ENCODE measurements at places on chromosomes 2 and 18. TPM values are rescaled to one million over a fixed set of nuclear protein-coding genes. Genes with fewer than 3 reads are reported as not detected.

- no peak for DNase-seq
Observed at GRCh38 chr2:236164201-236164924, 3.8 kb downstream of the GBX2 start.

- DNase-seq: no peak
Observed at GRCh38 chr18:22827216-22827615, 105.9 kb upstream of the RBBP8 start.

DNA sequence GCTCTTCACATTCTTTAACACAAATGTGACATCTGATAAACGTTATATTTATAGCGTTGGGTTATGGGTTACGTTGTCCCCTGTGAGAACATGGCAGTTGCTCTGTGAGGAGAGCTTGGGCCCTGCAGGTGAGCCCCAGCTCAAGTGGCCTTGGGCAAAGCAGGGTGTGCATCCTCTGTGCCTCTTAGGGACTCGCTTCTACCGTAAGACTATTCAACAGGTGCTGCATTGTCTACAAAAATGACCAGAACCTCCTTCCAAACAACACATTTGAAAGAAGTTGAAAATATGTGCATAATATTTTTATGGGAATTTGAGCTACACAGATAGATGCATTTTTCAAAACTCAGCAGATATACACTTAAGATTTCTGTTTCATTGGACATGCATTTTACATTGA lies 16.4 kb upstream of the CHMP1B start:
- DNase-seq: no peak

- DNase-seq: no peak
Observed at GRCh38 chr2:186570604-186571003, 19.3 kb upstream of the ITGAV start.

DNA sequence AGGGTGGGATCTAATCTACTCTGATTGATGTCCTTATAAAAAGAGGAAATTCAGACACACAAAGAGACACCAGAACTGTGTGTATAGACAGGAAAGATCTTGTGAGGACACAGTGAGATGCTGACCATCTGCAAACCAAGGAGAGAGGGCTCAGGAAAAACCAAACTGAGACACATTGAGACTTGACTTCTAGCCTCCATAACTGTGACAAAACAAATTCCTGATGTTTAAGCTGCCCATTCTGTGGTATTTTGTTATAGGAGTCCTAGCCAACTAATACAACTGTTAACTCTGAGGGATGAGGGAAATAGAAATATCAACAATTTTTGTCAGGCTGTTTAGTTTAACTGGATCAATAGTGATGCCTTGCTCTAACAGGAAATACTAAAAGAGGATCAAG lies 93.4 kb upstream of the COL3A1 start:
- no peak for DNase-seq

DNA sequence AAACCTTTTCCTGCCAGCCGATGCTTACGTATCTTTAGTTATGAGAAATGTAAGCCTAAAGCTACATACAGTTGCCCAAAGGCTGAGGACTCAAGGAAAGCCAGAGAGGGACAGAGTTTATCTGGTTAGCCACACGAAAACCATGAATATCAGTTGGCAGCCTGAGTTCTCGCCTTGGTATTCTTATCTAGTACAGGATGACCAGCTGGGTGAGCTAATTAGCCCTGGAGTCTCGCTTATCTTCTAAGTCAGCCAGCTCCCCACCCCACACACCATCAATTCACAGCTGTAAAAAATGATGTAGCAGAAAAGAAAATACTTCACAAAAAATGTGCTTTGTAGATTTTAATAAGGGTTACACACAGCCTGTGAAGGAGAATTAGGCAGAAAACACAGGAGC lies 617.5 kb upstream of the SOX11 start:
- no peak for DNase-seq

- no peak for DNase-seq
Observed at GRCh38 chr2:24181849-24182248, 7.0 kb downstream of the FAM228A start.

- DNase-seq: no peak
Observed at GRCh38 chr18:43192408-43192807, 76.9 kb upstream of the RIT2 start.

DNA sequence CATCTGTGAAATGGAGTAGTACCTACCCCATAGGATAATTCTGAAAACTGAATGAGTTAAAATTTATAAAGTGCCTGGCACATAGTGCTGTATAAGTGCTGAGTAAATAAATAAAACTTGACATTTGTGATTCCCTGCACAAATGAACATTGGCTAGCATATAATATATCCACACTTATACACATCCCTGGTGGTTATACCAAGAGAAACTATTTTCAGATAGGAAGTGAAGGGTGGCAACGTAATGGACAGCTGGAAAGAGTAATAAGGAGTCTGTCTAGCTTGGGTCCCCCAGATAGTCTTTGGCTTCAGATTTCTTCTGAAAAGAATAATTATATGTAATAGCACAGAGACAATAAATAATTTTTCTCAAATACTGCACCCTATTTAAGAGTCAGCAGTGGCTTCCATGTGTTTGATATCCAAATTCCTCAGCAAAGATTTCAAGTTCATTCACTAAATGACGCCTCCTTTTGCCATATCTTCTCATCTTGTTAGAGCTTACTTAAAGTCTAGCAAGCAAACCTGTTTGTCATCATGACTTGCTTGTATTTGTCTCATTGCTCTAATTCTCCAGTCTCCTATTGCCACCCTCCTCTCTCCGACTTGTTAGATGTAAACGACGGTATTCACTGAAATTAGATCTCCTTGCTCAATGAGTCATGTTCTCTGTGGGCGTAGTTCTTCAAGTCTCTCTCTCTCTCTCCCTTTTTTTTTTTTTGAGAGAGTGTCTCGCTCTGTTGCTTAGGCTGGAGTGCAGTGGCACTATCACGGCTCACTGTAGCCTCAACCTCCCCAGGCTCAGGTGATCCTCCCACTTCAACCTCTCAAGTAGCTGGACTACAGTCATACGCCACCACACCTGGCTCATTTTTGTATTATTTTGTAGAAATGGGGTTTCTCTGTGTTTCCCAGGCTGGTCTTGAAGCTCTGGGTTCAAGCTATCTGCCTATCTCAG lies 8.7 kb upstream of the ADGRF3 start:
- no peak for DNase-seq

GRCh38 chr18:59672235-59672711 lies 24.9 kb downstream of the CCBE1 start:
- DNase-seq: no peak

DNA sequence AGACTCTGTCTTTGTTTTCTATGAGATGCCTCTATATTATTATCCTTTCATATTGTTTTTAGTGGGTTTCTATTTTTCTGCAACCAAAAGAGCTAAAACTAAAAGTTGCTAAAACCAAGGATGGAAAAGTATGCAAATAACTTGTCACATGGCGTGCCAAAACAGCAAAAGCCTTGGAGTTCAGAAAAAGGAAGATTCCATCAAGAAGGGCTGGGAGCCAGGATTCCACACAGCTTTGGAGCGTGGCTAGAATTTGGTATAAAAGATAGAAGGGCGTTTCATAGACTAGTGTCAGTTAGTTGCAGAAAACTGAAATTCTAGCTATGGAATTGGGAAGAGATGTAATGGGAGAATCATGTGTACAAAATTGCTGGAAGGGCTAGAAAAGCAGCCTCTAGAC lies 4.1 kb downstream of the SCYGR1 start:
- DNase-seq: no peak

DNA sequence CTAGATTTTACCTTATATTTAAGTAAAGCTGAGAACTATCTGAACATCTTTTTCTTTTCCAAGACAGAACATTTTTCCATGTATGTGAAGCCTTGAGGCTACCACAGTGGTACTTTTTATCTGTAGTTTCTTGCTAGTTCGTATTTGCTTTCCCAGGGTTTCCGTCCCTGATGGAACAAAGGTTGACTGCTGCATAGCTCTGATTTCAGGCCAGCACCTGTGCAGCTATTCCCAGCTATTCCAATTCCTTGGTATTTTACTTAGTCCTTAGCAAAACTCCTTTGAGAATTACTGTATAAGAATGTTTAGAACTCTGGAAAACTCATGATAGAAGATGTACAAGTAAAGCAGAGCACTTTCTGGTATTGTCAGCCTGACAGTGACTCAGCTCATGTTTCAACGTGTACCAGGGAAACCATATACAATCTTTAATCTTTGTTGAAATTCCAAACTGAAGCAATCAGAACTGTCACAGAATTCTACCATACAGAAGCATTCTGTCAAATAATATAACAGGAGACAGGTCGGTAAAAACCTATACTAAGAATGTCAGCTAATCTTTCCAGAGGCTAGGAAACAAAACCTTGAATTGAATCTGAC lies 162.2 kb downstream of the PKP4 start:
- no peak for DNase-seq

- DNase-seq: no peak
Observed at GRCh38 chr2:105313877-105314276, 15.7 kb downstream of the TGFBRAP1 start.

DNA sequence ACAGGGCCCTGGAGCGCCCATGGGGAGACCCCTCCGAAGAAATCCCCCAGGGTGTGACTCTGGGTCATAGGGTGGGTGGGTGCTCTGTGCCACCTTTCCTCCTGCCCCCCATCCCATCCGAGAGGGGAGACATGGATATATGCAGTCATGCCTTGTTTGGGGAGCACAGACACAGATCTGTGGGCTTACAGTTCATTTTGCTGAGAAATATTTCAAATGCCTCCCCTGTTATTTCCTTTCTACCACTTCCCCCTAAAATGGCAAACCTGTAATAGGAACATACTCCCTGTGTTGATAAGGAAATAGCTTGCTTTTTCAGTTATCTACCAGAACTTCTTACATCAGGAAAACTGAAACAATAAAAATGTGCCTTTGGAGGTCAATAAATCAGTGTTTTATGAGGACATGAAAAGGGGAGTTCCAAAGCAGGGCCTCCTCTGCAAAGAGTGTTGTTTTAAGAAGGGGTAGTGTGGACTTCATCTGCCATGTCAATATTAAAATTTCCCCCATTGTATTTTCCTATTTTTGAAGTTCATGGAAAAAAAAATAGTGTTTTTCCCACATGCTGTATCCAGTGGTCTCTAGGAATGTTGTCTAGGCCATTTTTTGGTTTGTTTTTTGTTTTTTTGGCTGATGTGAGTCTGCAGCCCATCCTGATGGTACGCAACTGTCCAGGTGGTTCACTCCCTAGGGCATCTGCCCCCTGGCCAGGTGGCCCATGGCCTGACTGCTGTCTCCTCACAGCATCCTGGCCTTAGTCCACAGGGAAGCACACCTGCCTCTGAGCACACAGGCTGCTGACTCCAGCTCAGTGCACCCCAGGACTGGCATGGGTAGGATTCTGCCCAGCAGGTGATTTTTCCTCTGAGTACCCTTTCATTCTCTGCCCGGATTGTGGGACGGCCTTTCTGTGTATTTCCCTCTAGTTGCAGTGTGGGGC lies 3.7 kb downstream of the TNFRSF11A start:
- DNase-seq: no peak

DNA sequence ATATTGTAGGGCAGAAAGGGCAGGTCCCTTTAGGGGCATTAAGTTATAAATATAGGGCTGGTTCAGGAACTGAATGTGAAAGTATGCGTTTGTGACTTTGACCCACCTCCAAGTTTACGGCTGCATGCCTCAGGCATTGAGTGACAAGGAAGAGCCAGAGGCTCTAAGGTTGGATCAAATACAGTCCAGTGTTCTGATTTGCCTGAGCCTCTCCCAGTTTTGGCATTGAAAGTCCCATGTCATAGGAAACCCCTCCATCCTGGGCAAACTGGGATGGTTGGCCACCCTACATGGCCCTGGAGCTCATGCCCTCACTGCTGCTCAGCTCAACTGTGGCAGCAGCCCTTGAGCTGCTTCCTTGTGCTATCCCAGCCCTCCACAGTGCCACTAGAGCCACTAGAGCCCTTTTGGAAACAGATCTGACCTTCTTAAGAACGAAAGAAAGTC lies 29.9 kb downstream of the HK2 start:
- no peak for DNase-seq

GRCh38 chr2:108923019-108923700 lies 65.9 kb downstream of the EDAR start:
- peak; percentile 68 for DNase-seq

- DNase-seq: no peak
Observed at GRCh38 chr2:164655336-164655735, 34.1 kb upstream of the GRB14 start.

GRCh38 chr2:192593561-192593960 lies 398.8 kb upstream of the TMEFF2 start:
- DNase-seq: no peak

DNA sequence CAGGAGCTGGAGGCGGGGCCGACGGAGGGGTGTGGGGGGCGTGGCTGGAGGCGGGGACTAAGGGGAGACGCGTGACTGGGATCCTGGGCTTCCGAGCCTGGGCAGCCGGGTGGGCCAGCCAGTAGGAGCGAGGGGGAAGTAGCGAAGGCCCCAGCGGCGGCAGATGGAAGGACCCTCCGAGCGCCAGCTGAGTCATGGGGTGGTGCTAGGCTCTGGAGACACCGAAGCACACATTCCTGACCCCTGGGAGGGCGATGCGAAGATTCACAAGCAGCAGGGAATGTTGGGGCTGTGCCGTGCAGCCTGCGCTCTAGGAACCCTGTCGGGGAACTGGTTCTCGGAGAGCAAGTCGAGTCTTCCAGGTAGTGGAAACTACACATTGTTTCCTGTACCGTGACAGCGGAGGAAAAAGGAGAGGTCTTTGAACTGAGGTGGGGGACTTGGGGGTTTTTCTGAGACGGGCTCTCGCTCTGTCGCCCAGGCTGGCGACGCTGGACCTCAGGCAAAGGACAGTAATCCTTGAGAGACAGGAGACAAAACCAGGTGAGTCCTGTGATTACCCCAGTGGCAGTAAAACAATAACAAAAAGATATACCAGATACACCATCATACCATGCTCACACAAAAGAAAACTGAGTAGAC lies 650 bp upstream of the AFG3L2 start:
- no peak for DNase-seq

- no peak for DNase-seq
Observed at GRCh38 chr2:238846628-238847418, 1.1 kb upstream of the TWIST2 start.

DNA sequence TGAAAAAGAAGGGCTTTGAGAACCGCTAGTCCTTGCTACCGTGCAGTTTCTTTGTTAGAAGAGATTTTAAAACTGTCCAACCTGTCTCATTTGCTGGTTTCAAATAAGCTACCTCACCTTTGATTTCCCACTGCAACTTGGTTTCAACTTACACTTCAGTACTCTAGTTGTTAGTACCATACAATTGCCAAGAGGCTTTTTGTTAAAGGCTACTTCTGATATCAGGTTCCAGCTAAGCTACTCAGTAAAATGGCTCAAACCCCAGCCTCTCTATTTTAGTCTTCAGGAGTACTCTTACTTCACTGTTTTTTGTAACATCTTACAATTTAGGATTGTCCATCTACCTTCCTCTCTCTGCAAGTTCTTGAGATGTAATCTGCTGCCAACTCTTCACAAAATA lies 91.6 kb downstream of the INO80D start:
- DNase-seq: no peak

ANKRD36B gene
- total RNA-seq: 5.0 TPM

FLACC1 gene
- 12.0 TPM for total RNA-seq

SERPINB3 gene
- total RNA-seq: not detected

DSG4 gene
- total RNA-seq: not detected

GLB1L gene
- 2.0 TPM for total RNA-seq

IL1RN gene
- 0.59 TPM for total RNA-seq

ITGA6 gene
- 38.9 TPM for total RNA-seq

LRRFIP1 gene
- 157 TPM for total RNA-seq

TCF23 gene
- not detected for total RNA-seq

CDH20 gene
- total RNA-seq: 0.08 TPM

SCN2A gene
- total RNA-seq: 0.13 TPM

MBOAT2 gene
- 48.2 TPM for total RNA-seq

SPDYA gene
- 0.92 TPM for total RNA-seq

ZNF532 gene
- 71.8 TPM for total RNA-seq

All from cardiac septum (tissue), 1 donor.